ENCODE measurements at places on chromosomes 5 and 9.

- DNase-seq: no peak
- H3K27me3 ChIP-seq: no peaks in the 10 kb centered on the region
- peak within 1 kb of the TSS; percentile 89 for H3K27ac ChIP-seq
Observed at GRCh38 chr9:130896233-130897014, at the start of gene QRFP. Gene QRFP (minus strand): TSS chr9:130896812. CDS start chr9:130893838, 2,974 bp downstream.

DNA sequence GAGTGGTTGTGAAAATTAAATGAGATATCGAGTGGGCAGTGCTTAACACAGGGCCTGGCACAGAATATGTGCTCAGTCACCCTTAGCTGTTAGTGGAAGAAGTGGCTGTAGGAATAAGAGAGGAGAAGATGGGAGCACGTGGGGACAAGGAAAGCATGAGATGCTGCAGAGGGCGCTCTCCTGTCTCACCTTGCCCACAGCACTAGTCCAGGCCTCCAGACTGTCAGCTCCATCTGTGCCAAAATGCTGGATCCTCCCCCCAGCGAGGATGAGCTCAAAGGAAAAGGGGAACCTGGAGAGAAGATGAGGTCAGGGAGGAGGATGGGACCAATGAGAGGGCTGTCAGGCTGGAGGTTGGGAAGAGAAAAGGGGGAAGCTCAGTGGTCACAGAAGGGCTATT is 12.5 kb downstream of the ARAP3 start:
- no peak for DNase-seq
- no peak overlapping the region for H3K4me3 ChIP-seq
- H3K4me1 ChIP-seq: peaks cover 28% of the 10 kb centered on the region
- no peaks in the 10 kb centered on the region for H3K27me3 ChIP-seq
- H3K36me3 ChIP-seq: peaks cover 33% of the 10 kb centered on the region

GRCh38 chr5:149544028-149544420 is 7.2 kb downstream of the CSNK1A1 start:
- peaks cover 65% of the 10 kb centered on the region for H3K36me3 ChIP-seq
- no peak overlapping the region for H3K4me3 ChIP-seq
- H3K27me3 ChIP-seq: no peaks in the 10 kb centered on the region
- H3K4me1 ChIP-seq: peaks cover 47% of the 10 kb centered on the region

DNA sequence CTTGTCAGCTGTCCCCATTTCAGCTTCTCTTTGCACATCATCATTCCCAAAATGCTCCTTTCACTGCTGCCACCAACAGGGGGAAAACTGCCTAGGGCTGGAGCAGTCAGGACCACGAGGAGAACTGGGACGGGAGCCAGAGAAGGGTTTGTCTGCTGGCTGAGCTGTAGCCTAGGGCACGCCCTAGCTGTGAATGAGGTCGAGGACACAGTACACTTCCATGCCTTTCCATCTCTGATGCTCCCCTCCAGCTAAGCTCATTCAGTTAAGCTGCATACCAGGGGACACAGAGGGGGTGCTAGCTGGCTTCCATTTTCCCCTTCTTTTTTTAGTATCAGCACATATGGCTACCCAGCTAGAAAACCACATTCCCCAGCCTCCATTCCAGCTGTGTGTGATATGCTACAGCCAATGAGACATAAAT is 64.7 kb downstream of the STK10 start:
- H3K27me3 ChIP-seq: 0 out of 2 replicates have a peak, but pooled peaks cover 2% of the 10 kb centered on the region
- H3K4me3 ChIP-seq: no peak overlapping the region
- H3K36me3 ChIP-seq: no peaks in the 10 kb centered on the region
- H3K27ac ChIP-seq: no peak overlapping the region

- H3K27me3 ChIP-seq: no peaks in the 10 kb centered on the region
- H3K27ac ChIP-seq: no peak overlapping the region
- peaks cover 5% of the 10 kb centered on the region for H3K36me3 ChIP-seq
- DNase-seq: no peak
- H3K4me1 ChIP-seq: peaks cover 20% of the 10 kb centered on the region
Observed at GRCh38 chr9:129237164-129237611, 59.1 kb upstream of the IER5L start.

All from WTC11 (cell line).